NCI-H2227 treated with DMSO at 0.1 percent for 48 hours (cell line): ENCODE measurements at places on chromosomes 2 and 18.

DNA sequence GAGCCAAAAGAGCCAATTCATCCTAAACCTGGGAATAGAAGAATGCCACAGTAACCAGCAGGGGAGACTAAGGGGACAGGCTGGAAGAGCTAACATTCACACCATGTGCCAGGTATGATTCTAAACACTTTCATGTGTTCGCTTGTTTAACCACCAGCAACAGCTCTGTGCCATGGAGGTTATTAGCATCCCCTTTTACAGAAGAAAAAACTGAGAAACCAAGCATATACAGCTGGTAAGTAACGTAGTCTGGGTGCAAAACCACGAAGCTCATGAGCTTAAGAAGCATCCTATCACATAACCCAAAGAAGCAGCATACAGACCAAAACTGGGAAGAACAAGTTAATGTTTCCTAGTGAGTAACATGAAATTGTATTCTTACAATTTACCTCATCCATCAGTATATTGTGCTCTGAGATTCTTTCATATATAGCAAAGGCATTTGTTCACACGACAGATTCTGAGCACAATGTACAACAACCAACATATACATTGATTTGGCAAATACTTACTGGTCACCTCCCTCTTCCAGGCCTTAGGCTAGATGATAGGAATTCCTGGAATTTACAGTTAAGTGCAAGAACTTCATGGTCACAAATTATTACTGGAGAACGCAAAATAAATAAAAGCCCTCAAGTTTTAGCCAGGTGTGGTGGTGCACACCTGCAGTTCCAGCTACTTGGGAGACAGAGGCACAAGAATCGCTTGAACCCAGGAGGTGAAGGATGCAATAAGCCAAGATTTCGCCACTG is 36.5 kb upstream of the HNRNPA3 start:
- DNase-seq = no peak

- DNase-seq = peak; percentile 88
These were observed 217.0 kb upstream of the DTNA start for GRCh38 chr18:34493099-34493544.

GRCh38 chr2:75261923-75262322 is 62.6 kb upstream of the TACR1 start:
- no peak for DNase-seq

GRCh38 chr2:48944956-48945355 is 189.4 kb upstream of the LHCGR start:
- DNase-seq = no peak

GRCh38 chr18:39732918-39733317 is 2167.3 kb upstream of the CELF4 start:
- no peak for DNase-seq

GRCh38 chr18:79738581-79739439 is 58.9 kb upstream of the KCNG2 start:
- no peak for DNase-seq

- DNase-seq = no peak
These were observed 724.2 kb upstream of the REG3G start for GRCh38 chr2:78301166-78301789.

- DNase-seq = no peak
These were observed 397.2 kb upstream of the CDH19 start for GRCh38 chr18:67001052-67001451.

DNA sequence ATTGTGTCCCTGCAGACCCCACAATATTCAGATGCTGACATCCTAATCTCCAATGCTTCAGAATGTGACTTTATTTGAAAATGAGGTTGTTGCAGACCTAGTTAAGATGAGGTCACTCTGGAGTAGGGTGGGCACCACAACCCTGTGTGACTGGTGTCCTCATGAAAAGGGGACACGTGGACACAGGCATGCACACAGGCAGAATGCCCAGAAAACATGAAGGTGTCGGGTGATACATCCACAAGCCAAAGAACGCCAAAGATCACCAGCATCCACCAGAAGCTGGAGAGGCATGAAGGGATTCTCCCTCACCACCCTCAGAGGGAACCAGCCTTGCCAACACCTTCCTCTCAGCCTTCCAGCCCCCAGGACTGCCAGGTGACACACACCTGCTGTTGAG is 69.3 kb downstream of the AFF3 start:
- no peak for DNase-seq

DNA sequence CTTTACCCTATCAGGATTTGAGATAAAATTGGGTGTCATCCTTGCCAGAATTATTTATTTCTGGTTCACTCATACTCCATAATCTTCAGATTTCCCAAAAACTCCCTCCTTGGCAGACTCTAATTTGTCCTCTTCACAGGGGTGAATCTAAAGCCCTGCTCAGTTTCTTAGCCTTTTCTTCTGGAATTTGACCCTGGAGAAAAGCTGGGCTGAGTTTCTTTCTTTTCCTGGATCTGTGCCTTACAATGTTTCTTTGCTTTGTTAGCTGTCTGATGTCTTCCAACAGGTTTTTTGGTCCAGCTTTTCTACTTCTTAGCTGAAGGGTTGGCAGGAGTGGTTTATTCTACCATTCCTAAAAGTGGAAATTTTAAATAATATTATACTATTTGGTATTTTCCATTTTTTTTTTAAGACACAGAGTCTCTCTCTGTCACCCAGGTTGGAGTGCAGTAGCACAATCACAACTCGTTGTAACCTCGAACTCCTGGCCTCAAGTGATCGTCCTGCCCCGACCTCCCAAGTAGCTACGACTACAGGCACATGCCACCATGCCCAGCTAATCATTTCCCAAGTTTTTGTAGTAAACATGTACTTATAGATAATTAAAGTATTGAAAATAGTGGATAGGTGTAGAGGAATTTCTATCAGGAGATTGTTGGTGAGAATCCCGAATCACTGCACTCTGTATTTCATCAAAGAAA is 138.4 kb upstream of the TWIST2 start:
- no peak for DNase-seq

DNA sequence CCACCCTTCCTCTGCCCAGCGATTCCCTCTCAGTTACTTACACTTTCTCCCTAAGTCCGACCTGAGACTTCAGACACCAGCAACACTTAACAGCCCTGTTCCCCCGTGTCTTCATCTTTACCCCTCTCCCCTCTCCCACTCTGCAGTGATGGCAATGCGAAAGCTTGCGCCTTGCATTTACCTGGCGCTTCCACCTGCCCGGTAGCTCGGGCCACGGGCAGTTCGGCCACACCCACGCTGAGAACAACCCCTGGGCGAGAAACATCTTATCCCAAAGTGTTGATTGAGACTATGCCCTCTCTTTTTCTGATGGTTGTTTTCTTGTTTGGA is 558 bp downstream of the DNAJC10 start:
- DNase-seq = no peak

- DNase-seq = no peak
These were observed 17.4 kb upstream of the IHH start for GRCh38 chr2:219078126-219078525.

- no peak for DNase-seq
These were observed 35.0 kb downstream of the SMARCAL1 start for GRCh38 chr2:216447293-216447692.

GRCh38 chr2:240603081-240603835 is 16.7 kb downstream of the CAPN10 start:
- DNase-seq = no peak

DNA sequence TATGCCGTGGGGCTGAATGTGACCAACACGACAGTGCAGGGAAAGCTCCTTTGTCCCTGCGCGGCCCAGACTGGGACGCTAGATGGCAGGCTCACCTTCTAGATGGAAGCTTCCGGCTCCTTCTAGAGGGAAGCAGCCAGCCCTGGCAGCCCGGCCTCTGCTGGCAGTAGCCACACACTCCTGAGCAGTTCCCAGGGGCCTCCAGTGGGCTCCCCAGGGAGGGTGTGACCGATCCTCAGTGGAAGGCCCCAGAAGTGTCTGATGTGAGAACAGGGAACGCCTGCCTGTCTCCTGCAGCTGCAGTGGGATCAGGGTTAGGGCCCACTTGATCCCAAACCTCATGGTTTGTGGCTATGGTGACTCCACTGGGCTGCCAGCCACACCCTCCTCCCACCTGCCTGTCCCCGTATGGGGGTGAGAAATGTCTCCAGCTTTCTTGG is 48.5 kb upstream of the LRPPRC start:
- peak; percentile 79 for DNase-seq

DNA sequence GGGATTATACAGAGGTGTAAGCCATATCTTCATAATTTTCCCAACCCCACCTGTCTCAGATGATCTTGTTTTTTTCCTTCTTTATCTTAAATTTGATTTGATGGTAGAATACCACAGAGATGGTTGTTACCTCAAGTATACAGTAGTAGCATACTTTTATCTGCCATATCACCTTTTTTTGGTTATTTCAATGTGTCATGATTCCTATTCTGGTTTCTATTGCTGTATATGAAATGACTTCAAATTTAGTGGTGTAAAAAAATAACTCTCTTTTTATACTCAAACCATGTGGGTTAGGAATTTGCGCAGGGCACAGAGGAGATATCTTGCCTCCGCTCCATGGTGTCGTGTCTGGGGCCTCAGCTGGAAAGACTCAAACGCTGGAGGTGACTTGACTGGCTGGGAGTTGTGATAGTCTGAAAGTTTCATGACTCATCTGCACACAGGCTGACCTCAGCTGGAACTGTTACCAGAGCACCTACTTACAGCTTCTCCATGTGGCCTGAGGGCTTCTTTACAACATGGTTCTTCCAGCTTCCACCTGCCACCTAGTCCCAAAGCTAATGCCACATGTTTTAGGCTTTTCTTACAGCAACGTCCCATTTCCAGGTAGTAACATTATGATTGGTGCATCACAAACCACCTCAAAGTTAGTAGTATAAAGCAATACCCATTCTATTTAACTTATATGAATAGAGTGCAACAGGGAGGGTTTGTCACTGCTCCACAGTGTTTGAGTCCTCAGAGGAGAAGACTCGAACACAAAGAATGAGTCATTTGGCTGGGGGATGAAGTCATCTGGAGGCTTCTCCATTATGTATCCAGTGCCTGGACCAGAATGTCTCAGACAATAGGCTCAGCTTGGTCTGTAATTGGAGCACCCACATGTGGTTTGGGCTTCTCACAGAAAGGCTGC is 82.3 kb upstream of the XPO1 start:
- no peak for DNase-seq

DNA sequence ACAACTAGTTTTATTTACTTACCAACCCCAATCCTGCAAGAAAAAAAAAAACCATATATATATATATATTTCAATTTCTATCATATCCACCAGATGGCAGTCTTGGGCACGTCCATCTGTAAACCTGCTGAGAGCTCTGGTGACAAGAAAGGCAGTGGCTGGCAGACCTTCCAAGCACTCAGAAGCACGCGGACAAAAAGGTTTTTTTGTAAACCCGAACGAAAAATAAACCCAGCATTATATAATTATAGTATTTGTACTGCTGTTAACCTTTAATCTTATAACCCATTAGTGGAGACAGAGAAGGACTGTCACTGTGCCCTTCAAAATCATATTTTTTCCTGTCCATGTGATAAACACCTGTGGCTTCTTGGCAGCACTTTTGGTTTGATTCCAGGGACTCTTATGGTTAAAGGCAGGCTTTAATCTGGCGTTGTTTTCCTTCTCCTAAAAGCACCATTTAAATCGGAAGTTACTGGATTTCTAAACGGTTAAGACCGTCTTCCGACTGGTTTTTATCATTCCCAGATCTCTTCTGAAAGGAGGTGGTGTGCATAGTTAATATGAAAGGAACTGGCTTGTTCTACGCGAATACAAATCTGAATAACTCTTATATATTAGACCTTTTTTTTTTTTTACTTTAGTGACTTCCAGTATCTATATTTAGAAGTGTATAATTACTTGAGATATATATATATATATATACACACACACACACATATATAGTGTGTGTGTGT is 31.0 kb upstream of the SLC3A1 start:
- peak; percentile 75 for DNase-seq

- DNase-seq = no peak
These were observed 20.2 kb downstream of the CHST9 start for GRCh38 chr18:27164905-27165304.

GRCh38 chr2:43102366-43103092 is 123.9 kb downstream of the ZFP36L2 start:
- DNase-seq = no peak

DNA sequence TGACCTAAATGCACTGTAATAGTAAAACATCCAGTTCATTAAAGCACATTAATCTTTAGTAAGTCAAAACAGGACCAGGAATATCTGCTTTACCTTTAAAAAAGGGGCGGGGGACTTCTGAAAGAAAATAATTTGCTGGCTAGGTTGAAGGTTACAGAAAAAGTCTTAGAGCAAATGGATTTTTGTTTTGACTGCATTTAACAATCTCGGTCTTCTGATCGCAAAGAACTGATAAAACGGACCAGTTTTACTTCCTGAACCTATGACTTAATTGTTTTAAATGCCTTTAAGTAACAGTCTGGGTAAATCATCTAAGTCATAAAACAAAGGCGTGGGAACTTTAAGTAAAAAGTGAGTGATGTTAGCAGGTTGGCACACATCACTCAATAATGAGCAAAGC is 783 bp downstream of the BUB1 start:
- DNase-seq = no peak

GRCh38 chr2:41736105-41736567 is 311.7 kb upstream of the PKDCC start:
- DNase-seq = no peak

DNA sequence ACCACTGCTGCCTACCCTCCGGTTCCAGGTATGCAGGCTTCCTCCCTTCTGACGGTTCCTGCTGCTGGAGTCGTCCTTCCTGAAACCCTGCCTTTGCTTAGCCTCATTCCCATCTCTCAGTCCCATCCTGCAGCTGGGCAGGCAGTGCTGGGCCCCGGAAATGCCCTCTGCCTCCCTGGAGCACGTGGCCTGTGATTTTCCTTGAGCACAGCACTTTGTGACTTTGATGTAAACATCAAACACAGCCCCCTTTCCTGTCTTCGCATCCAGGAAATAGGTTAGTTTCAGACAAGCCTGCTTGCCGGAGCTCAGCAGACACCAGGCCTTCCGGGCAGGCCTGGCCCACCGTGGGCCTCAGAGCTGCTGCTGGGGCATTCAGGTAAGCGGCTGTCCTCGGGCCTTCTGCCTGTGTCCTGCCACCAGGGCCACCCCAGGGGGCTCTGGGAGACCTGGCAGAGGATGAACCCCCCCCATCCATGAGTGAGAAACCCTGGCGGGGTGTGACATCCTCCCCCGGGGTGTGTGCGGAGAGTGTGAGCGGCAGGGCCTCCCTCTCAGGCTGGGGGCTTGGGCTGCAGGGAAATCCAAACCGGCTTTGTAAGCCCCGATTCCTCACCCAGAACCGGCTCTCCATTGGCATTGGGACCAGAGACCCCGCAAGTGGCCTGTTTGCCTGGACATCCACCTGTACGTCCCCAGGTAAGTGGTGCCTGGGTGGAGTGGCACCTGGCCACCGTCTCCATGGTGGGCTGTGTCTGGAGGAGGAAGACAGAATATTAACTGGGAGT is at the start of gene ZAP70:
ZAP70 (plus strand) TSS at position 281 of the 788 bp plus-strand sequence. CDS start 10,461 bp downstream, outside the sequence.
- no peak for DNase-seq
